ENCODE measurements at places on chromosomes 1 and 21.

GRCh38 chr1:241962153-241962552 is 4.6 kb downstream of the BECN2 start:
- DNase-seq = no peak

DNA sequence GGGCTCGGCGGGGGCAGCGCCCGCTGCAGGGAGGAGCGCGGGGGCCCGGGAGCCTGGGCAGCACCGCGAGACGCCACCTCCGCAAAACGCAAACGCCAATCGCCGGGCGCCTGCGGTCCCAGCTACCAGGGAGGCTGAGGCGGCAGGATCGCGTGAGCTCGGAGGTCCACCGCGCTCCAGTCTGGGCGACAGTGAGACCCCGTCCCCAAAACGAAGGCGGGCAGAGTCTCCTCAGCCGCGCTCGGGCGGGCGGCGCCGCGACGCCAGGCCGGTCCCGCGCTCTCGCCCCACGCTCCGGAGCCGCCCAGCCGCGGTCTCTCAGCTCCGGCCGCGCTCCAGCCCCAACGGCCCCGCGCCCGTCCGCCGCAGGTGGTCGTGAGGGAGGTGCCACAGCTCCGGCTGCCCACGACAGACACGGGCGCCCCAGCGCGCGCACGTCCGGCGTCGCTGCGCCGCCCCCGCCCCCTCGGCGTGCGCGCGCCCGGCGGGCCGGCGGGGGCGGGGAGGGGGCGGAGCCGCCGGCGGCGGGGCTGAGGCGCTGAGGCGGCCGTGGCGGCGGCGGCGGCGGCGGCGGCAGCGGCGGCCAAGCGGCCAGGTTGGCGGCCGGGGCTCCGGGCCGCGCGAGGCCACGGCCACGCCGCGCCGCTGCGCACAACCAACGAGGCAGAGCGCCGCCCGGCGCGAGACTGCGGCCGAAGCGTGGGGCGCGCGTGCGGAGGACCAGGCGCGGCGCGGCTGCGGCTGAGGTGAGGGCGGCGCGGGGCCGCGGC is at the start of gene ADARB1:
ADARB1 (plus strand) TSS at position 533 of the 770 bp plus-strand sequence. CDS start 97,077 bp downstream, outside the sequence.
- no peak for DNase-seq

DNA sequence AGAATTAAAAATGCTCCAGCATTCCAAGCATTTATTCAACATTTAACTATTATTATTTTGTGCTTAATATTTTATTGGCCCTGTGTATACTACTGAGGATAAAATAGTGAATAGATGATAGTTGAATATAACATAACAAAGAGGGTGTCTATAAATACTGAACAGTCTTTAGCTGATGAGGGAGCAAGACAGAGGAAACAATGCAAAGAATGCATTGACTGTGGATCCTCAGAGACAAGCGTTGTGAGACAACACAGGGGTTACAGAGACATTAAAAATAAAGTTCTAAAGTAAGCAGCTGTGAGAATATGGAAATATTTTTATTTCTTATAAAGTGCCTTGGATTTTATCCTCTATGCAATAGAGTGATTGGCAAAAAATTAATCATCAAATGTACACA is 1133.1 kb downstream of the PLA2G4A start:
- no peak for DNase-seq

- DNase-seq = no peak
Observed at GRCh38 chr1:82225421-82226185, 424.9 kb downstream of the ADGRL2 start.

DNA sequence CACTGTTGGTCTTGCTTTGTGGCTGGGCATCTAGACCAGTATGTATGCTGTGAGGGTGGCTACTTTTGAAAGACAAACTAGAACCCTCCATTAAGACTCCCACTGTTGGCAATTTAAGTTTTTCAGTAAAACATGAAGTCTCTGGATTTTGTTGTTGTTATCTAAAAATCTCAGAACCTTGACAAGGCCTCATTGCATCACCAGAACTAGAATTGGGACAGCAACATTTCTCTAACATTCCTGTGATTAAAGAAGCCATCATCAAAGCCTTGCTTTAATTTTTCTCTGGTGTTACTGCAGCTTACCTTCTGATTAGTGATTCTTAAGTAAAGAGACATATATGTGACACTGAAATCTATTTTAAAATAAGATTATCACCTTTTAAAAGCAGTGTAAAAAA is 4.5 kb downstream of the TRIM67 start:
- no peak for DNase-seq

DNA sequence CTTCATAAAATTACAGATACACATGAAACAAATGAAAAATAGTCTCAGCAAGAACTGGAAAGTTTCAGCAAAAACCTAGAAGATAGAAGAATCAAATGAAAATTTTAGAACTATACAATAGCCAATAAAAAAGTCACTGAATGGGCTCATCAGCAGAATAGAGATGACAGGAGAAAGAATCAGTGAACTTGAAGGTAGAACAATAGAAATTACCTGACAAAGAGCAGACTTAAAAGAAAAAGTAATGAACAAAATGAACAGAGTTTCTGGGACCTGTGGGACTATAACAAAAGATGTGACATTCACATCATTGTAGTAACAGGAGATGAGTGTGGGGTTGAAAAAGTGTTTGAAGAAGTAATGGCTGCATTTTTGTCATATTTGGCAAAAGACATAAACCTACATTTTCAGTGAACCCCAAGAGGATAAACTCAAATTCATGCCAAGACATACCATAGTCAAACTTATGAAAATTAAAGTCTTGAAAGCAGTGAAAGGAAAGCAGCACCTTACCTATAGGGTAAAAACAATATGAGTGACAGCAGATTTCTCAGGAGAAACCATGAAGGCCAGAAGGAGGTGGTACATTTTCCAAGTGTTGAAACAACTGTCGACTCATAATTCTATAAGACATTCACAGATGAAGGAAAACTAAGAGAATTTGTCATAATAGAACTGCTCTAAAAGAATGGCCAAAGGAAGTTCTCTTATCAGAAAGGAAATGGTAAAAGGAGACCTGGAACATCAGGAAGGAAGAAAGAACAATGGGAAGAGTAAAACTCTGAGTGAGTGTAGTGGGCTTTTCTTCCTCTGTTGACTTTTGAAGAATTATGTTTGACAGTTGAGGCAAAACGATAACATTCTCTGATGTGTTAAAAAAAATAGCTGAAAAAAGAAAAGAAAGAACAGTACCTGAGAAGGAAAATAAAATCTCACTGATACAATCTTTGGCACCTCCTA is 23.5 kb downstream of the NTPCR start:
- no peak for DNase-seq

- no peak for DNase-seq
Observed at GRCh38 chr1:204943495-204943894, 72.8 kb downstream of the NFASC start.

GRCh38 chr1:207035877-207036551 is 3.5 kb upstream of the C1orf116 start:
- DNase-seq = no peak

- DNase-seq = no peak
Observed at GRCh38 chr1:212186427-212187207, 98.6 kb upstream of the PPP2R5A start.

DNA sequence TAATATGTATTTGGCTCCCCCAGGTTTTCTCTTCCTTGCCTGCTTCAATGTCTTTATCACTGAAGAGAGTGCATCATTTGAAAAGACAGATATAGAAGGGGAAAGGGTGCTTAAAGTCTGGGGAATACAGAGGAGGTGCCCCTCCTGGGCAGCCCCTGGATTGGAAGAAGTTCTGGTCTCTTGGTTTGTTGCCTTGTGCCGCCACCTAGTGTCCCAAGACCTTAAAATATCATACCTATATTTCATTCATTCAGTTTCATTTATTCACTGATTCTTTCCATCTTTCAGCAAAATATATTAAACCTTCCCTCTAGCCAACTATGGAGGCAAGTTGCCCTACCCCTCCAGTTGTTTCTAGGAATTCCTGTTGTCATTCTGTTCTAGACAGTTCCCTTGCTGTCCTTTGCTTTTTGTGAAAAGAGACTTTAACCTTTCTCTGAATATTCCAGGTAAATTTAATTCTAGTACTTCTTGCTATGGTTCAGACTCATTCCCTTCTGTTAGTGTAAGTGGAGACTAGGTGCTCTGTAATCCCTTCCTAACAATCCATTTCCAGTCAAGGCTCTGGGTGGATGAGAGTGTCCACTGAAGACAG is 56.1 kb downstream of the MEF2D start:
- no peak for DNase-seq

- DNase-seq = no peak
Observed at GRCh38 chr1:216314379-216315095, 108.7 kb downstream of the USH2A start.

GRCh38 chr1:155026154-155026553 is 7.4 kb downstream of the DCST2 start:
- no peak for DNase-seq

- no peak for DNase-seq
Observed at GRCh38 chr21:20207335-20207734, 790.9 kb upstream of the NCAM2 start.

- DNase-seq = no peak
Observed at GRCh38 chr1:164618202-164618564, 59.2 kb downstream of the PBX1 start.

DNA sequence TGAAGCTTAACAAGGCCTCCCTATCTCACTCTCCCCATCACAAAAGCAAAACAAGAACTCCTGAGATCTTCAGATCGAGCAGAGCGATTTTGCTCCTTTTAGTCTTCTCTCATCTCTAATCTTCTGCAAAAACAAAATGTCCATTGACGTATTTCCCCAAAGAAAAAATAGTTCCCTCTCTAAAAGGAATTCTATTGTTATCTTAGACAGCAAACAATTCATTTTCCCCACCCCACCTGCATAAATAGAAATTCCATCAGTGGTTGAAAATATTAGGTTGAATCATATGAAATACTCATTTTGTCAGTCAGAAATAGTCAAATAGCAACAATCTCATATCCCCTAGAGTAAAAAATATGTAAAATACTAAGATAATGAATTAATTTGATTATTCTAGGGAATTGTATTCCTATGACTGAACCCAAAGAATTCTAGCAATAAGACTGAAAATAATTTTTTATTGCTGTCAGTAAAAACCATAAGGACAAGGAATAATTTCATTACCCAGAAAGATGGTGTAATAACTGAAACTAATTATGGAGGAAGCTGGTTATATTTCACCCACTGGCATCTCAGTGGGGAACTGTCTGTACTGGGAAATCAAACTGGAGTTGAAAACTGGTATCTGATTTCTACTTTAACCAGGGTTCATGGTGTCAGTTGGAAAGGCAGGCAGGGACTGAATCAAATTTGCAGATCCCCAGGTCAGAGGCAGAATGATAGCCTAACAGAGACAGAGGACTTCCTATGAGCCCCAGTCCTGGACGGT is 51.3 kb downstream of the RHOU start:
- no peak for DNase-seq

DNA sequence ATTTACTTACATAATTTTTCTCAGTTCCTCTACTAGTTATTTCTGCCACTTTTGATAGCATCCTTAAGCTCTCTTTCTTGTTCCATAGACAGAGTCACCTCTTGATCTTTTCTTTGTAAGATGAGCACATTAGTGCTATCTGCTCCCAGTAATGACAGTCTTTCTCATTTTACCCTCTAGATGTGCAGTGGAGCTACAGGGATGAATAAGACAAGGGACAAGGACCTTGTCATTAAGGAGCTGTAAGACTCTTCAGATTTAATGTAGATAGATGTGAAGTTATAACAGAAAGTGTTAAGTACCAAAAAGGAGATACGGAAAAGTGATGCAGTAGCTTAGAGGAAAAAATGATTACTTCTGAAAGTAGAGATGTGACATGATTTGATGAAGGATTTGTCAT is 20.4 kb downstream of the SCP2 start:
- DNase-seq = no peak

- no peak for DNase-seq
Observed at GRCh38 chr21:35127851-35128250, 78.7 kb upstream of the RUNX1 start.

GRCh38 chr1:81121306-81121705 is 679.4 kb upstream of the ADGRL2 start:
- DNase-seq = no peak

- no peak for DNase-seq
Observed at GRCh38 chr1:203512848-203513584, 19.1 kb downstream of the OPTC start.

- DNase-seq = no peak
Observed at GRCh38 chr1:221801251-221801661, 59.4 kb upstream of the DUSP10 start.

GRCh38 chr1:150420560-150421265 is 56.8 kb downstream of the RPRD2 start:
- DNase-seq = no peak

- DNase-seq = no peak
Observed at GRCh38 chr1:113941245-113941559, 12.1 kb downstream of the HIPK1 start.

- DNase-seq = no peak
Observed at GRCh38 chr1:30194046-30194619, 529.3 kb downstream of the MATN1 start.

GRCh38 chr1:32536764-32537163 is 2.5 kb upstream of the ZBTB8A start:
- DNase-seq = no peak

DNA sequence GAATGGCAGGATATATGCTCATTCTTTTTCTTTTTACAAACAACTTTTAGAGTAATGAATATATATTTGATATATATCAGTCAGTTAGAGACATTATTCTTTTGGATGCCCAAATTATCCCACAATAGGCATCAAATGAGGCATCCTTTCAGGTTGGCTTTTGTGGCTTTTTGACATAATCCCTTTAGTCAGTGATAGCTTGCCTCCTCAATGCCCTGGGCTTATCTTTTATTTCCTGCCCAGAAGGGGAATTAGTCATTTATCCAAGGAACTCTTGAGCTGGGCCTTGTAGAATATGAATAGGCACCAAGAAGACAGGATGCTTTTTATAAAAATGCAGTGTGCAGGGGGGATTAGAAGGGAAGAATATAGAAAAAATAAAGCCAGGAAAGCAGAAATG is 22.2 kb downstream of the EPHX4 start:
- no peak for DNase-seq

- no peak for DNase-seq
Observed at GRCh38 chr1:157097692-157098091, 1.9 kb downstream of the ETV3L start.

DNA sequence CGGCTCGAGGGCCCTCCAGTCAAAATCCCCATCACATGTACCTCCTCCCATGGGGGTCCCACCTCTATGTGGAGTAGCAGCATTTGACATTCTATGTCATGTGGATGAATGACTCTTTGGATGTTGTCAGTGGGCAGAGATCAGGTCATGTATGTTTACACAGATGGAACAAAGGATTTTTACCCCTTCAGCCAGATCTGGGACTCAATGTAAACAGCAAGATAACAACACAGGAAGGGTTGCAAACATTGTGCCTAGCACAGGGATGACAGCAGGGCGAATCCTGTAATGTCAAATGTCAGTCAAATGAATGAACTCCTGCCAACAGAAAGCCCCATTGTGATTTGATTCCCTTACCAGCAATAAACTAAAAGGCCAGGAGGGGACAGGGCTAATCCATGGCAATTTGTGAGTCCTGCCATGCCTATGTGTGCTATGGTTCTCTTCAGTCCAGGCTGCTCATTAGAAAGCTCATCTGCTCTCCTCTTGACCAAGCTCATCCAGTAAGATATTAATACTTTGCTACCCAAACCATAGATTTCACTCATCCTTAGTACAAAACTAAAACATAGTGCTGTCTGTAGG is 60.3 kb downstream of the PGBD5 start:
- no peak for DNase-seq

GRCh38 chr1:6948861-6949260 is 163.6 kb downstream of the CAMTA1 start:
- DNase-seq = no peak
